Right cardiac atrium (tissue), 5 donors: ENCODE measurements at places on chromosomes 4 and X.

- DNase-seq = no peak
Measured at GRCh38 chr4:25927361-25928195, 13.6 kb downstream of the SMIM20 start.

DNA sequence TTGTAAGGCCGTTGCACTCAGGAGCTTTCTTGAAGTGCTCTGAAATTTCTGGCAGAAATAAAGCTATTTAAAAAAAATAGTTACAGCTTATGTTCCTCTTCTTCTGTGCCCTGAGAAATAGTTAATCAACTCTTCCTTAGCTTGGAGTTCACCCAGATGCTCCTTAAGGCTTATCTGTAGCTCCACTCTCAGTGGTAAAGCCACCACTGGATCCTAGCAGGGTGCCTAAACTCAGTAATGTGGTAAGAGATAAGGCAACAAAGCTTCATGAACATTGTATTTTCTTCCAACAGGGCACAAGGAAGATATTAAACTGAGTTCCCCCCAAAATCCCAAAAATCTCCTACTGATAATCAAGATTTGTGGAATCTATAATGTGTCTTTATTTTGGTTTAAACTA, 299.5 kb downstream of the MAPK10 start:
- no peak for DNase-seq

DNA sequence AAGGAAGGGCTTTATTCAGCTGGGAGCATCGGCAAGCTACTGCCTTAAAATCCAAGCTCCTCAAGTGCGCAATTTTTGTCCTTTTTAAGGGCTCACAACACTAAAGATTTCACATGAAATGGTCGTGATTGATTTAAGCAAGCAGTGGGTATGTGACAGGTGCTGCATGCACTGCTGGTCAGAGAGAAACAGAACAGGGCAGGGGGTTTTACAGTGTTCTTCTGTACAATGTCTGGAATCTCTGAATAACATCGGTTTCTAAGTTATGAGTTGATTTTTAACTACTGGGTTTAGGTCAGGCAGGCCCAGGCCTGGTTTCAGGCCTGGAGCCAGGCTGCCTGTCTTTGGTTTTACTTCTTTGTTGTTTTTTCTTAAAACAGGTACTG, 6.0 kb downstream of the UGT2B17 start:
- DNase-seq = no peak

GRCh38 chrX:116417968-116418367, 18.4 kb upstream of the SLC6A14 start:
- no peak for DNase-seq

DNA sequence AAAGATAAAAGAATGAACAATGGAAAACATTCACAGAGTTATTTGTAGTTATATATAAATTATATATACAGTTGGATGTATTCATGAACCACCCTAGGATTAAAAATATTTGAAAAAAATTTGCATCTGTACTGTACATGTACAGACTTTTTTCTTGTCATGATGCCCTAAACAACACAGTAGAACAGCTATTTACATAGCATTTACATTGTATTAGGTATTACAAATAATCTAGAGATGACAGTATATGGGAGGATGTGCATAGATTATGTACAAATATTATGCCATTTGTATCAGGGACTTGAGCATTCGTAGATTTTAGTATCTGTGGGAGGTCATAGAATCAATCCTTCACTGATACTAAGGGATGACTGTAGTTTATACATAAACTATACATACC, 44.8 kb downstream of the GSTCD start:
- no peak for DNase-seq

GRCh38 chr4:109010521-109010920, 247.7 kb upstream of the ETNPPL start:
- no peak for DNase-seq

GRCh38 chrX:150935467-150935866, 37.0 kb upstream of the CD99L2 start:
- DNase-seq = no peak

GRCh38 chrX:110317061-110317819, 645 bp downstream of the AMMECR1 start:
- DNase-seq = peak; percentile 63

DNA sequence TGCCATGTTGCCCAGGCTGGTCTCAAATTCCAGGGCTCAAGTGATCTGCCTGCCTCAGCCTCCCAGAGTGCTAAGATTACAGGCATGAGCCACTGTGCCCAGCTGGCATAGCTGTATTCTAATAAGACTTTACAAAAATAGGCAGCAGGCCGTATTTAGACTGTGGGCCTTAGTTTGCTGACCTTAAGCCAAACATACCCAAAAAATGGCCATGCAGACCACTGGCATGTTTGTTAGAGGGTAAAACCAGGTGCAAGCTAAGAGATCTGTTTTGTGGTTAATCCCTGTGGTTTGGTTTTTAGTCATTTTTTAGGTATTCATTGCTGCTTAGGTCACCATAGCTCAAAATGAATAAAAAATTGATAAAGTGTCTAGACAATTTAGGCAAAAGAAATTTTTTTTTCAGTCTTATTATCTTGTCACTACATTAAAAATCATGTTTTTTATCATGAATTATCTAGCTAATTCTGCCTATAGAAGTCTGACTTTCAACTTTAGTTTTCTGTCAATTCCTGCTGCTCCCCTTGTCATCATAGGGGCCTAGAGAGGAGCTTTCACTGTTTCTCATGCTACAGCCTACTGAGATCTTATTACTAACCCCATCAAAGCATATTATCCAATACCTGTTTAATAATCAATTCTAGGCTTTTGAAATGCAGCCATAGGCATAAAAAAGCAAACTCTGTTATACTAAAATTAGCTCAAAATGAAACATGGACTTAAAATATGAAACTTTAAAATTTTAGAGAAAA, 7.5 kb upstream of the SPINK2 start:
- no peak for DNase-seq

- DNase-seq = no peak
Measured at GRCh38 chrX:8520791-8521190, 56.2 kb downstream of the VCX3B start.

GRCh38 chr4:96315815-96316214, 475.9 kb downstream of the PDHA2 start:
- DNase-seq = no peak

DNA sequence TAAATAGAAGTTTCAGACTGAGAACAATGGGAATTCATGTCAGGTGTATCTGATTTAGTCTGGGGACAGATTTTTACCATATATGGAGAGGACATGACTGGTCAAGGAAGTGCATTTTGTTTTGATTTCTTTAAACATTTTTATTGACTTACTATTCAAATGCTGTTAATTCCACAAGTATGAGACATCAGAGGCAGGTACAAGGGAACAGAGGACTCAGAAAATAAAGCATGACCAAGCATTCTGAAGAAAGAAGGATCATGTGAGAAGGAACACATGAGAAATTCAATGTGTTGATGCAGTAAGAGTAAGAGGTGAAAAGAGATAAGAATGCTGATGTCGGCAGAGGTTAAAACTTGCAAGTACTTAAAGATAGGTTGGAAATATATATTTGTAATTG, 1452.6 kb downstream of the PCDH7 start:
- no peak for DNase-seq

- DNase-seq = peak; percentile 54
Measured at GRCh38 chrX:68867458-68868112, 38.8 kb downstream of the EFNB1 start.

DNA sequence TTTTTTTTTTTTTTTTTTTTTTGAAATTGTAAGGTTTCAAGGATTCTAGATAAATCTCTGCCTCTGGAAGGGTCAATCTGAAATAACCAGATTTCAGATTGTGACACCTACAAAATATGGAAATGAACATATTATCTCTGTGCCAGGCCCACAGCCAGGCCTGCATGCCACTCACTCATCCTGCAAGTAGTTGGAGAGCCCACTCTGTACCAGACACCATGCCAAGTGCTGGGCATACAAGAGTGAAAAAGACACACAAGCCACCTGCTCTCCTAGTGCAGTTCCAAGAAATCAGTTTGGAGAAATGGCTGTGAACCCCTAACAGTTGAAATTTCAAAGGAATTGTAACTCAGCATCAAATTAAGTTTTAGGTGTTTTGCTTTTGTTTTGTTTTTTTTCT, 145.9 kb upstream of the NOCT start:
- peak; percentile 77 for DNase-seq
